ENCODE measurements at places on chromosomes 16 and 17. TPM values are rescaled to one million over a fixed set of nuclear protein-coding genes. Genes with fewer than 3 reads are reported as not detected.

TBC1D3L gene
- 11.1 TPM for total RNA-seq

CSHL1 gene
- not detected for total RNA-seq

SPATA22 gene
- not detected for total RNA-seq

EIF1 gene
- 1,237 TPM for total RNA-seq

NECAB2 gene
- total RNA-seq = 4.0 TPM

ABCA8 gene
- 0.40 TPM for total RNA-seq

NAGS gene
- 1.1 TPM for total RNA-seq

NOTUM gene
- not detected for total RNA-seq

FSCN2 gene
- total RNA-seq = 2.0 TPM

CBX2 gene
- total RNA-seq = 19.0 TPM

All from A549 treated with ZK216348 at 1 μM for 4 hours (cell line).